ENCODE measurements at places on chromosomes 2 and 18.

DNA sequence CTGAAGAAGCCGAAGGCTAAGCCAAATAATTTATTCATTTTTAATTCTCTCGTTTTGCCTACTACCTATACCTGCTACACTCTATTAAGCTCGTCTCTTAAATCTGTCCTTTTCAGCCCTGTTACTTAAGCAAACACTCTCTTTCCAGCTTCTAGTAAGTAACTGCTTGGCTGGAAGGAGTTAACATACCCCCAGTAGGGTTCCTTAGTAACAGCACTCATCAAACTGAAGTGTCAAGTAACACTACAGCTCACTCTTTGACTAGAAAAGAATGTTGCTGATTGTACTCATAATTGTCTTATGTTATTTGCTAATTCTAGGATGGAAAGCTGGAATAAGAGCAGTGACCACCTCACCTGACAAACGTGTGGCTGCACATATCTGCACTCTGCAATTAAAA is 120.0 kb upstream of the SCN7A start:
- DNase-seq, result no peak

GRCh38 chr2:224110811-224111210 is 71.7 kb upstream of the SERPINE2 start:
- DNase-seq, result no peak

DNA sequence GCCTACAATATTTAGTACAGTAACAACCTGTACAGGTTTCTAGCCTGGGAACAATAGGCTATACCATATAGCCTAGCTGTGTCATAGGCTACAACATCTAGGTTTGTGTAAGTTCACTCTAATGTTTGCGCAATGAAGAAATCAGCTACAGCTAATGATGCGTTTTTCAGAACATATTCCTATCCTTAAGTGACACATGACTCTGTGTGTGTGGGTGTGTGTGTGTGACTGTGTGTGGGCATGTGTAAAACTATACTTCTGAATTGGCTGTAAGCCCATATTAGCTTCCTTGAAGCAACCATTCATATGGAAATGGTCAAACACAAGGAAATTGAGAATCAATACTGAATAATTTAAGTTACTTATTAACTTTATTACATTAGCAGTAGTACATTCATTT is 120.8 kb upstream of the SULT1C3 start:
- no peak for DNase-seq

GRCh38 chr2:209937893-209938292 is 64.5 kb upstream of the RPE start:
- no peak for DNase-seq

GRCh38 chr2:38866773-38867443 is 8.8 kb downstream of the DHX57 start:
- DNase-seq, result no peak

- DNase-seq, result no peak
These were observed 12.0 kb upstream of the HAAO start for GRCh38 chr2:42804338-42804737.

DNA sequence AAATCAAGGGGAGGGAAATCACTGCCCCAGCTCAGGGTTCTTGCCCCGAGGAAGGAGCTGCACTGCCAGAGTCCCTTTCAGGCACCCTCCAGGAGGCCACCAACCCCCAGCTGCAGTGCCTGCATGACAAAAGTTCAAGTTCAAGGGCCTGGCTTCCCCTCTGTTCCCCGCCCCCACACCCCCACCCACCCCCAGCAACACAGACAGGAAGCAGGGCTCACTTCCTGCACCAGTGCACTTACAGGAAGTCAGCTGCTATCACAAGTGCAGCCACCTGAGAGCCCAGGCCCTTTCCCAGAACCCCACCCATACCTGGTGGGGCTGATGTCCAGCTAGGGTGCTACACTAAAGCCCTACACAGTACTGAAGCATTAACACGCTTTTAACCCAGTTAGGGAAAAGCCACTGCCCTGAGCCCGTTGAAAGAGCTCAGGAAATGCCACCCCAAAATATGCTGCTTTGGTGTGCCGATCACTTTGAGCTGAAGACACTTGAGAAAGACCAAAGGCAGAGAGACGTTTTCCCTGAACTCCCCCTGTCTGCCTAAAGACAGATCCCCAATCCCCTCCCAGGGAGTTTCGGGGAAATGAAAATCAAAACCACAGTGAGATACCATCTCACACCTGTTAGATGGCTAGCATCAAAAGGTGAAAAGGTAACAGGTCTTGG is 109.9 kb upstream of the CAB39 start:
- no peak for DNase-seq

All from LNCaP clone FGC (cell line).